Stimulated activated CD8-positive, alpha-beta memory T cell treated with anti-CD3 and anti-CD28 coated beads, Interleukin-4, amount 100 ng/mL, for 1 hour (primary cell): ENCODE measurements at places on chromosomes 7 and 10.

DNA sequence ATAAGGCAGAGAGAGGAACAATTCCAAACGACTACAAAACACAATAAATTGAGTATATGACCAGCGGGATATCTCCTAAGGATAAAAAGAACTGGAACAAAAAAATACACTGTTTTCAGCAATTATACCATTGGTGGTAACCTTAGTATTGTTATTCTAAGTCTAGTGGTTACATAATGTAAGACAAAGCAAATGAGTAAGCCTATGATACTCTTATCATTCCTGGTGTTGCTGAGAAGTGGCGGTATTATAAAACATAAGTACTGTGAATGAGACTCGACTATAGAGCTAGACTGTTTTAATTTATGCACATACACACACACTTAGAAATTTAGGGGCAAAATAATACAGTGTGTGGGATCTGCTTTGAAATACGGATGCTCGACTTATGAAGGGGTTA lies 107.7 kb downstream of the NRBF2 start:
- DNase-seq = no peak

DNA sequence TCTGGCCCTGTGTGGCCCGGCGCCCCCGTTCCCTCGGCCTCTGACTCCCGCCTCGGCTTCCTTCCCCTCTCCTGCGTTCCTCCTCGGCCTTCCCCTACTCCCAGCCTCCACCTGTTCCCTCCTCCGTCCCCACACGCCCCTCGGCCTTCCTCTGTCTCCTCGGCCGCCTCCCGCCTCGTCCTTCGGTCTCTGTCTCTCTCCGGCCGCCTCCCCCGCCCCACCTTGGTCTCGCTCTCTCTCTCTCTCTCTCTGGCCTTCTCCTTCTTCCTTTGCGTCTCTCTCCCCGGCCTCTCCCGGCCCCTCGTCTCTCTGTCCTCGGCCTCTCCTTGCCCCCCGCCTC lies 588 bp downstream of the GET4 start:
- DNase-seq = no peak

GRCh38 chr7:40739257-40739656 lies 604.5 kb downstream of the SUGCT start:
- DNase-seq = no peak

DNA sequence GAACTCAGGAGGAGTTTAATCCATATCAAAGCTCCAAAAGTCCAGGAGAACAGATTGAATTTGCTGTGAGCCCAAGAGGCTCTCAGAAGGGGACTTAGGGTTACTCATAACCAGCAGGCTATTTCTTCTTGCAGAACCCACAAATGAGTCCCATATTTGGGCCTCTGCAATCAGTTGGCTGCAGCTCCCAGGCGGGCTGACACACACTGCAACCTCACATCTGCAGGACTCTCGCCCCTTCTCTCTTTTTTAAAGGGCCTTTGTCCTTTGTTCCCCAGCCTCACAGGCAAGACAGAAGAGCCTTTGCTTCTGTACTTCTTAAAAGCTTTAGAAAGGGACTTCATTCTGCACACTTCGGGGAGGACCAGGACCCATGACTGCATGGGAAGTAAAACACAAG lies 26.7 kb downstream of the CREB3L2 start:
- no peak for DNase-seq

- DNase-seq = no peak
Measured at GRCh38 chr7:25669281-25669781, 441.0 kb upstream of the NPVF start.

DNA sequence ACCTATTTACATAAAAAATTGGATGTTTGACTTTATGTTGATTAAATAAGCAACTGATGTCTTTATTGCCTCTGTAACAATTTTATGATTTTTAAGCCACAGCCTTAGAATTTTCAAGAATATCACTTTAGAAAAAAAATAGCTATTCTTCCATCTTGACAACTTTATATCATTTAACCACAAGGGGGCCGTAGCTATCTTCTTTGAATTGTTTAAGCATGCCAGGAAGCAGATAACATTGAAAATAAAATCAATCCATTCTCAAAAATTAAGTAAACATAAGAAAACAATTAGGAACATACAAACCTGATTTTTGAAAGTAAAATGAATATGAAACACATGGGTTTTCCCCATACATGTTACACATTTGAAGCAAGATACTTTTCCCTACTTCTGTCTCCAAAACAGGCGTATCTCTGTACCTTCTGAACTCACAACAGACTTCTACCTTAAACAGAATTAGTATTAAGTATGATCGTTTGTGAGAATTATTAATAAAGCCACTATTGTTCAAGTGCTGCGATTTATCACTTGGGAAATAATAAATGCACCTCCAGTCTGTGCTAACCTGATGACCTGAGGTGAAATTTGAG lies 209.0 kb downstream of the CACNA2D1 start:
- no peak for DNase-seq

- no peak for DNase-seq
Measured at GRCh38 chr10:13143766-13144165, 17.6 kb upstream of the MCM10 start.

GRCh38 chr10:69952069-69952800 lies 100.4 kb upstream of the MACROH2A2 start:
- no peak for DNase-seq

DNA sequence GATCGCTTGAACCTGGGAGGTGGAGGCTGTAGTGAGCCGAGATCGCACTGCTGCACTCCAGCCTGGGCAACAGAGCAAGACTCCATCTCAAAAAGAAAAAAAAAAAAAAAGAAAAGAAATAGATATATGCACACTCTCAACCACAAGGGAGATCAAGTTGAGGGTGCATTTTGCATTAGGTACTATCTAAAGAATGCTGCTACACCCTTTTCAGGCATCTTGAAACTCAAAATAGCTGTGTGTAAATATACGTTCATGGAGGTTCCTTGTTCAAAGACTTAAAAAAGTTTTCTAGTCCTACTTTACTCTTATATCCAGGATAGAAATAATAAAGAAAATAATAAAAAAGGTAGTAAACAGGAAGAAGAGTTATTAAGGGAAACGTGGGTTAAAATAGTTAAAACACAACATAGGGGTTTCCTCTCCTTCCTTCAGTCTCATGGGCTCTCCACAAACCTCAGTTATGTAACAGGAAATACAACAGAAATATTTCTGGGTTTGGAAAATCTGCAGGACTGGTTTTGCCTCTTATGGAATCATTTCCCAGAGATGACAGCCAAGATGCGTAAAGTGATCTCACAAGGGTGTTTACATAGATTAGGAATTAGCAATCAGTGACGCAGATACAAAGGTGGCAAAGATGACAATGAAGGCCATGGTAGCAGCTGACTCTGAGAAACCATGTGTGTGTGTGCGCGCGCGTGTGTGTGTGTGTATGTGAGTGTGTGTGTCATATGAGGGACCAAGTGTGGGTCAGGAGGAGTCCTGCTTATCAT lies 15.1 kb downstream of the STEAP4 start:
- DNase-seq = no peak
